Stimulated activated CD8-positive, alpha-beta memory T cell treated with anti-CD3 and anti-CD28 coated beads, Interleukin-7, amount 100 ng/mL, for 24 hours (primary cell): ENCODE measurements at places on chromosomes 7 and 10.

- DNase-seq: no peak
Measured at GRCh38 chr7:47125529-47125928, 456.4 kb downstream of the TNS3 start.

DNA sequence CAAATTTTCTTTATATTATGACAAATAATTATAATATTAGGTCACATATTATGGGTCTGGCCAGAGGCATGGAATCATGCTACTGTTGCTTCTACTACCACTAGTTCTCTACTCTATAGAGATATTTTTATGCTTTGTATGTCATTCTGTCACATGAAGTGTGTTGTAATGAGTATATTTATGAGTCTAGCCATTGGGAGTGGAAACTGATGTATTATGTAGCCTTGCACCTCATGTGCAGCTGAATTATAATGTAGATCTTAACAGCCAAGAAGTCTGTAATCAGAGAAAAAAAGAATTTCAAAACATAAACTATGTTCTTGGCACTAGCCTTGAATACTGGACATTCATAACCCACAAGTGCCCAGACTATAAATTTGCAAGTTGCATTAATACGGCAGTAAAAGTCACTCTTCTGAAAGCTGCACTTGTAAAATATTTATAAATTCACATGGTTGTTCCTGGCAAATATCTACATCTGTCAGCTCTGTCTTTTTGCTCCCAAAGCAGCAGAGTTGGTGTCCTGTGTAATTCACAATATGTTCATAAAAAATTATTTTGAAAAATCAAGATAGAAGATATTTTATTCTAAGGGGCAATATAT is 48.6 kb upstream of the SKAP2 start:
- no peak for DNase-seq

GRCh38 chr7:108434010-108434409 is 22.2 kb downstream of the NRCAM start:
- no peak for DNase-seq

DNA sequence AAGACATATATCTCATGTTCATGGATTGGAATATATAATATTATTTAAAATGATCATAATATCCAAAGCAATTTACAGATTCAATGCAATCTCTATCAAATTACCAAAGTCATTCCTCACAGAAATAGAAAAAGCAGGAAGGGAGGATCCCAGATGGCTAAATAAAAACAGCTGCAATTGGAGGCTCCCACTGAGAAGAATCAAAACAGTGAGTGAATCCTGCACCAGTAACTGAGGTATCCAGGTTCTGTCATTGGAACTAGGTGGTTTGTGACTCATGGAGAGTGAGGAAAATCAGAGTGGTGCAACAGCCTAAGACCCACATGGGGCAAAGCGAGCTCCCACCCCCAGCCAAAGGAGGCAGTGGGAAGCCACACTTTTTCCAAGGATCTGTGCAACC is 128.4 kb downstream of the MTERF1 start:
- no peak for DNase-seq

GRCh38 chr10:76695069-76695468 is 942.5 kb downstream of the KCNMA1 start:
- DNase-seq: no peak

DNA sequence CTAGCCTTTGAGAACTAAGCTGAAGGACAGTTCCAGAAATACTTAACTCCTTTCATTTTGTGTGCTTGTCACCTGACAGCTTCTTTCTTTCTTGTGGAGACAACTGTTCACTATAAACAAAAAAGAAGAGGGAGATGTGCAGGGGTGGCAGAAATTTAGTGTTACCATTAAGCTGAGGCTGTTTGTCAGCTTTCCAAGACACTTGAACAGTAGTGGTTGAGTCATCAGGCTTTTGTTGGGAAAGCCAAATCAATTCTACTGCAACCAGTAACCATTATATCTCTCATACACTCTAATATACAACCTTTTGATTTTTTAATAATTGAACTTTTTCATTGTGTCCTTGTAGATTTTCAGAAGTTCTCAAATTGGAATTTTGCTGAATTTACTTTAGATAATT is 75.3 kb downstream of the POLL start:
- DNase-seq: no peak
